Retina (tissue), 1 donor: ENCODE measurements at places on chromosomes 11 and 22.
A peak's percentile ranks its signal among the peaks of the same experiment; 100 is the strongest.

DNA sequence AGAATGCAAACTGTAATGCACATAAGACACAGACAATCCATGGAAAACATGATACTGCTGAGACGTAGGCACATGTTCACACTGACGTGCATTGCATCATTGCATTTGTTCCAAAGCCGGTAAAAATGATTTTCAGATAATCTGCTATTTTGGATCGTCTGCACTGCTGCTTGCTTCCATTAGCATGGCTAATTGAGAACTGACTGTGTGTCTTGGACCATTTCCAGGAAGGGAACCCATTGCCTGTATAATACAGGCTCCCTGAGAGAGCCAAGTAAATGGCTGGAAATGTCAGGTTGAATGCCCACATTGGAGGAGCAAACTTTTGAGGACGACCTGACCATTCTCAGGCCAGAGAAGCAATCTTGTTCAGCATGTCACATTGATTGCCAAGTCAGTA is 304.8 kb downstream of the ST3GAL4 start:
- DNase-seq: no peak

DNA sequence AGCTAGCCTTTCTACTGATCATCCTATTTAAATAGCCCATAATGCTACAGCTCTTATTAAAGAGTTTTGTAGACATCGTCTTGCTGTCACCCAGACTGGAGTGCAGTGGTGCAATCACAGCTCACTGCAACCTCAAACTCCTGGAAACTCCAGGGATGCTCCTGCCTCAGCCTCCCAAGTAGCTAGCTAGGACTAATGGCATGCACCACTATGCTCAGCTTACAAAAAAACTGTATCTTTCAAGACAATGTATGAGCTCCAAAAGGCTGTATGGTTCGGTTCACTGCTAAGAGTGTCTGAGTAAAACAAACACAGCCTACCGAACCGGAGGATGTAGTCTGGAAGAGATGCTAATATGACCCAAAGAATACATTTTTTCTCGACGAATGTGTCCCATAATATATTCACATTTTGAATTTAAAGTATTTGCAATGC is 2.6 kb downstream of the TAF1D start:
- no peak for DNase-seq

DNA sequence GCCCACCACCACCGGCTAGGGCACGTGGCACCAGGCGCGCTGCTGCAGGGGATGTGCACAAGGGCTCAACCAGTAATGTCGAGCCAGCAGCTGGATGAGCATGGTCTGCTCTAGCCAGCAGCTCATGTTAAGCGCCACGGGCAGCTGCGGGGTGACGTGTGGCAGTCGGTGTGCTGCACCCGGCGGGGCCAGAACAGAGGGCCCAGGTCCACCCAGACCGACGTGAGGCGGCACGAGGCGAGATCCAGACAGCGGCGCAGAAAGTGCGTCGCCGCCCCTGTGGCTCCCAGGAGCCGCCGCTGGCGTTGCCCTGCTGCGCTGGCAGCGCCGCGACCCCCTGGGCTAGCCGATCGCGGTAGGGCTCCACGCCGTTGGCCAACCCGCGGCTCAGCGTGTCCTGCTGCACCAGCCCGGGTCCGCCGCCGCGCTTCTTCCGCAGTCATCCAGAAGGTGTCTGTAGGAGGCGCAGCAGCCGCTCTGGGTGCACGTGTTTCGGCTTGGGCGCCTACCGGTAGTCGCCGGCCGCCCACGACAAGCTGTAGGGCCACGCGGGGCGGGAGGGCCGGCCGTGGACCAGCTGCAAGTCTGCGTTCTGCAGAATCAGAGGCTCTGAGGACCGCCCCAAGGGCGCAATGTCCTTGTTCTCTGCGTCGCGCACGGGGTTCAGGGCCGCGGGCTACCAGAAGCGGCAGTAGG is 4.6 kb upstream of the GALR3 start:
- peak; percentile 84 for DNase-seq

DNA sequence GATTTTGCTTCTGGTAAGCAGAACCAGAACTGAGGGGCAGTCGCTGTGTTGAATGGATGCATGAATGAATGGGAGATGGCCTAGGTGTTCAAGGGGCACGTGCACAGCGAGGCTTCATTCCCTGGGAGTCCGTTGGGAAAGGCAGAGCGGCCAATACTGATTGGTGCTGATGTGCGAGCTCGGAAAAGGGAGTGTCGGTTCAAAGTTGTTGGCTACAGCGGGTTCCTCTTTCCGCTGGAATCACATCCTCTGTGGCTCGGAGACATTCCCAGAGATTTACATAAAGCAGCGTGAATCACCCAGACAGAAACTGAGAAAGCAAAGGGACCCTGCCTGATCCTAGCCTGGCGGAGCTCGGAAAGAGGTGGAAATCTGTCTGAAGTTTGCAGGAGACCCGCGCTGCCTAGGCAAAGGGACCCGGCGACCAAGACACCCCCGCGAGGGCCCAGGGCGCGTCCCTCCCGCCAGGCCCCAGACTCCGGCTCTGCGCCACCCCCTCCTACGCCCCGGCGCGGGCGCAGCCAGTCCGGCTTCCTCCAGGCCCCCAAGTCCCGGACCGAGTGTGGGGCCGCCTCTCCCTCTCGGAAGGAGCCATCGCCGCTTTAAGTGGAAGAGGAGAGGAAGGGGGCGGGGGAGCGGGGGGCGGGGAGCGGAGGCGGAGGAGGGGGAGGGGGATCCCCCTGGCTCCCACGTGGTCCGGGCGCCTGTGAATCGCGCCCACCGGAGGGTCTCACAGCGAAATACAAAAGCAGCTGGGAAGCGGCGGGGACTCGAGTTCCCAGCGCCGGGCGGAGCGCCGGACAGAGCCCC is at the start of gene FJX1:
FJX1 (plus strand) TSS at position 774 of the 810 bp plus-strand sequence. CDS start 177 bp downstream, outside the sequence.
- DNase-seq: peak; percentile 92

- peak; percentile 70 for DNase-seq
Measured at GRCh38 chr11:43567396-43567975, 113.1 kb upstream of the HSD17B12 start.

DNA sequence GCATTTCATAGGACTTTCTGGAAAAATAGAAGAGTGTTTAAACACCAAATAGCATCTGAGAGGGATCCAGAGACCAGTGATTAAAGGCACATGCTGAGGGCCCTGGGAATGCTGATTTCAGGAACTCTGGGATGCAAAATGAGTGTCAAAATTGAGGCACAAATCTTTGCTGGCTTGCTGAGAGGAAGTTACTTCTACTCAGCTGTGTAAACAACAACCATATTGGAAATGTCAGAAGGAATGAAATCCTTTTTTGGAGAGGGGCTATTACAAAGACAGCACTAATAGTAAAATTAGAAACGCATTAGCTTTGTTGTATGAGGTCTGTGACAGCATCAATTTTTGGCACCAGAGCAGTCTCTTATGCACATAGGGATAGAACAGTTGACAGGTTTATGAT is 267.8 kb upstream of the RAG2 start:
- no peak for DNase-seq

- no peak for DNase-seq
Measured at GRCh38 chr22:26534874-26535602, 22.8 kb upstream of the TFIP11 start.

- DNase-seq: no peak
Measured at GRCh38 chr11:26749927-26750326, 28.1 kb upstream of the SLC5A12 start.

GRCh38 chr22:41238570-41239442 is 1.9 kb downstream of the CHADL start:
- no peak for DNase-seq

- DNase-seq: no peak
Measured at GRCh38 chr11:71310184-71310583, 57.8 kb upstream of the SHANK2 start.

DNA sequence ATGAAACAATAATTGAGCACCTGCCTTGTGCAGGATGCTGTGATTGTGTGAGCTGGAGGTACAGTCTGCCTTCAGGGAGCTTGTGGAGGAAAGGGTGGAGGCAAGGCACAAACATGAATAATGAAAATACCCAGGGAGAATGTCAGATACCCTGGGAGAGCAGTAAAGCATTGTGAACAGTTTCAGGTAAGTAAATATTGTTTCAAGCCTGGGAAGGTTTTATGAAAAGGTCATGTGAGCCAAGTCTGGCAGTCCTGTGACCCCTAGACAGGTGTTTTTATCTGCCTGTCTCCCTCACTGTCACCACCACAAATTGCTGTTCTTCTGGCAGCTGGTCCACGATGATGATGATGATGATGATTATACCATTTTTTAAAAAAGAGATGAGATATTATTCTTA is 32.0 kb downstream of the SPECC1L start:
- no peak for DNase-seq

DNA sequence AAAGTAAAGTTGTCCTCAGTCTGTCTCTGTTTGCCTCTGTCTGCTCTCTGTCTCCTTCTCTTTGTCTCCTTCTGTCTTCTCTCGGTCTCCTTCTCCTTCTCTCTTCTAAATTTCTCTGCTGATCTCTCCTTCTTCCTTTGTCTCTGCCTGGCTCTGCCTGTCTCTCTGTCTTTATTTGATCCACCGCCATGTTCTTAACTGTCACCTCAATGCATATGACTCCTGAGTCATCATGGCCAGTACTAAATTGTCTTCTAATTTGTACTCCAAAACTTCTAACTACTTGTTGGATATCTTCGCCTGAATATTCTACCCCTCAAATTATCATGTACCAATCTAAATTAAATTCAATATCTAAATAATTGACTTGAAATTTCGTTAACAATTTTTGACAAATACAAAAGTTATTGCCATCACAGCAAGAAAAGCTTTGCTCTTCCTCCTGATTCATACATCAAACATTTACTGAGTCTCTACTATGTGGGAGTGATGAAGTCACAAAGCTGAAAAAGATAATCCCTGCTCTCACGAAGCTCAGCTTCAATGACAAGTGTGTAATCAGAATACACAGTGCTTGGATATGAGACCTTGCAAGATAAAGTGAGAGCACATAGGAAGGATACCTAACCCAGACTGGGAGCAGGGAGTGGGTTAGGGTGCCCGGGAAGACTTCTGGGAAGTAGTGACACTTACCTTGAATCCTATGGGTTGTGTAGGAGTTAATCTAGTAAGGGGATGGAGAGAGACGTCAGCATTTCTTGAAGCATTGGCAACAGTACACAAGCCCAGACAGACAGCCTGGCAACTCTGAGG is 193.0 kb downstream of the MAML2 start:
- DNase-seq: no peak

GRCh38 chr11:128269466-128269865 is 317.9 kb downstream of the ETS1 start:
- DNase-seq: no peak

DNA sequence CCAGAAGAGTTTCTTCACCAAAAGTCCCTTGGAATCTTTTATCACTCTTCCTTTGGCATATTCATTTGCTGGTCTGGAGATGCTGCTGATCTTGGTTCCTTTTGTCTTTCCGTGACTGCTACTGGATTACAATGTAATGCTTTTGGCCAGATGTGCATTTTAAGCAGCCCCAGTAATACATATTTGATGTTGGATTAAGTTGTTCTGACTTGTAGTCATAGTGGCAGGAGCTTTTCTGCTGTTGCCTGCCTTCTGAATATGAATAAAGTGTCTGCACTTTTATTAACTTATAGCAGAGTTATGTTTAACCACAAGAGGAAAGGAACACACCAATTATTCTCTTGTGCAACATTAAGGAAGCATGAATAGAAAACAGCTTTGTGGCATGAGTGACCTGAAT is 360.0 kb upstream of the DDI1 start:
- DNase-seq: no peak

DNA sequence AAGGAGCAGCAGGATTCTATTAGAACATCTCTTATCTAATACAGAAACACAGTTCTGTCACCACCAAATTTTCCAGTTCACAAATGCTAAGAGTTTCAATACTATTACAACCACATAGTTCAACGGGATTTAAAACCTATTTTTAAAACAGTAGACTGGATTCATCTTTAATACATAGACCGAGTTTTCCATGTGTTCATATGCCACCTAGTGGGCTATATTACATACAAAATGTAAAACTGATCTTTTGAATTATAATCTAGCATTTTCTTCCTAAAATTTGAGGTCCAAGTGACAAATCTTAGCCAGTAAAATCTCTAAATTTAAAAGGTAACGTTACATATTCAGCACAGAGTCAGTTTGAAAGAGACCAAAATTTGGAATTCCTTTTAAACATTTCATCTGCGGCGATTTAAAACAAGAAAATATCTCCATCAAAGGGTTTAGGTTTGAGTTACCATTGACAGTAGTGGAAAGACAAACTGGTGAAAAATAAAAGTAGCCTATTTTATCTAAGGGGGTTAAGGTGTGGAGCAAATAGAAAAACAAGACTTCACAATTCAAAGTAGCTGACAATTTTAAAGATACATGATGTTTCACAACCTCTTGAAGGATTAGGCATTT is 269.3 kb upstream of the MPPED2 start:
- no peak for DNase-seq

DNA sequence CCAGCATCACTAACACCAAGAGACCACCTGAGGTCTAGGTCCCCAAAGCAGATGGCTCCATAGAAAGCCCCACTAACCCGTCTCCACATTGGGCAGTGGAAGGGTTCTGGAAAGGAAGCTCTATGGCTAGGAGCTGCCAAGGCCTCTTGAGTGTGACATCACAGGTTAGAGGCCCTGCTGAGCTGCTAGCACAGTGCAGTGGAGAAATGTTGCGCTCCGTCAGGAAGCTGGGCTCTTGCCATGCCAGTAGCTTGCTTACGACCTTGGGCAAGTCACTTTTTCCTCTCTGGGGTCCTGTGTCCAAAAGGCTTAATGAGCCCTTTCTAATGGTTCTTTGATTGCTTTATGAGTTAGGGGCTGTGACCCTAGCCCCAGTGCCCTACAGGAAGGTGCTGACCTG is 10.6 kb downstream of the PIK3IP1 start:
- no peak for DNase-seq

DNA sequence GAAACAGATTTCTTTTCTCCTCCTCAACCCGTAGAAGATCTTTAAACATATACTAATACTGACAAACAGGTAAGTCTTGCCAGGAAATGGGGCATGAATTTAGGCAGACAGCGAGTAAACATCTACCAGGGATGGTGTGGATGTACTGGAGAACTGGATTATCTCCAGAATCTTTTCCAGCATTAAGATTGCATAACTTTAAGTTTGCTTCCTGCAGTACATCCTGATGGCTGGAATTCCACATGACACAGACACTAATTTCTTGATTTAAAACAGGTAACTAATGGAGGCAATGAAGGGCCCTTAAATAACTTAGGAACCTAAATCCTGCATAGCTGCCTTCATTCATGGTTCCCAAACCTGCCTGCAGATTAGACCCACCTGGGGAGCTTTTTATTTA is 40.7 kb downstream of the JHY start:
- no peak for DNase-seq

- DNase-seq: no peak
Measured at GRCh38 chr11:94599510-94599909, 32.3 kb downstream of the PIWIL4 start.

DNA sequence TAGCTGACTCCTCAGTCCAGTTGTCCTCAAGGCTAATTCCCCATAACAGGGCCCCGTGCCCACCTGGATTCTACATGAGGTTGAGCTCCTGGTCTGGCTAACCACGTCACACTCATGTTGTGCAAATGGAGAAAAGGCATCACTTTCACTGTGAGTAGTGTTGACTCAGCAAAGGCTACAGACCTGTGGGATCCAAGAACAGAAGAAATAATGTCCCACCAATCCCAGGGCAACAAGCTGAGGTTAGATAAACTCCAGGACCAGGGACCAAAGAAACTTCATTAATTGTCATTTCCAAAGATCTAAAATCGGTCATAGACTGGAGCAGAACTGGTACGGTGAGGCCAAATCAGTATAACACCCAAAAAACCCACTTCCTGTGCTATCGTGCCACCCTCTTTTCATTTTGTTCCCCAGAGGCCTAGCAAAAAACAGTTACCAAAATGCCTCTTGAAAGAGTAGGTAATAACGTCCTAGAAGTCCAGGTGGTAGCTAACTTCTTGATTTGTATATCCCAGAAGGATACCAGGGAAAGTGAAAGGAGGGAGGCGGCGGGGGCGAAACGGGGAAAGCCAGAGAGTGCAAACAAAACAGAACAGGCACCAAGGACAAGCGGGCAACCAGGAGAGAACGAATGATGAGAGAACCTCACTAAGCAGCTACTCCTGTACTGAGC is 1.4 kb downstream of the PCSK7 start:
- no peak for DNase-seq
